GF-D8 (cell line): ENCODE measurements at places on chromosomes 16 and 17.

DNA sequence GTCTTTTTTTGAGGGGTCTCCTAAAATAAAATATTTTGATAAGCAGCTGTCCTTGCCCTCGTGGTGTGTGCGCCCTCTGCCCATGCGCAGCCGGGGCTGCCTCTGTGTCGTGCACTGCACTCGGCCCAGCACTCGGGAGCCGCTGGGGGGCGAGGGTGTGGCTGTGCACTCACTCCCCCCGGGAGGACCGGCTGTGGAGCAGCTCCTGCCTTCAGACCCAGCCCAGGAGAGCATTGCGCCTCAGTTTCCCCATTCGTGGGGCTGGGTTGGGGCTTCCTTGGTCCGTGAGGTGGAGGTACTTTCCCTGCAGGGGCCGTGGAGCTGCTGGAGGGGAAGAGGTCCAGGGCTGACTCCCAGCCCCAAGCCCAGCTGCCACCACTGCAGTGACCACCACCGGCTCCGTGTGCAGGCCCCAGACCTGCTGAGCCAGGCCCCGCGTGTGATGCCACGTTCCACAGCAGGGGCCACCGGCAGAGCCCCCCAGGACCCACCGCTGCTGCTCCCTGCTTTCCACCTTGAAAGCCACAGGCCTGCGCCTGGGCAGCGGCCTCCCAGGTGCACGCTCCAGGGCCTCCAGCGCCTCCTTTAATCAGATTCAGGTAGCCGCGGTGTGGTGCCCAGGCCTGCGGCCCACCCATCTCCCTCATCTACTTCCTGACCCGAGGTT is 6.3 kb upstream of the IL17C start:
- DNase-seq = no peak

GRCh38 chr17:54626146-54626703 is 274.4 kb upstream of the TOM1L1 start:
- no peak for DNase-seq

GRCh38 chr16:86071611-86072240 is 172.8 kb downstream of the IRF8 start:
- DNase-seq = no peak

- DNase-seq = no peak
These were observed 32.4 kb downstream of the SCNN1B start for GRCh38 chr16:23334457-23334853.

- DNase-seq = peak; percentile 45
These were observed at the start of gene COG1 for GRCh38 chr17:73192894-73193701. Gene COG1 (plus strand): TSS chr17:73193055. CDS start chr17:73193070, 15 bp downstream.

GRCh38 chr16:22225060-22225459 is 19.0 kb downstream of the EEF2K start:
- no peak for DNase-seq

GRCh38 chr16:50390914-50391716 is 22.3 kb upstream of the BRD7 start:
- no peak for DNase-seq

GRCh38 chr16:27471661-27472060 is 69.7 kb downstream of the IL21R start:
- no peak for DNase-seq
